ENCODE measurements at places on chromosomes 5 and 9.

DNA sequence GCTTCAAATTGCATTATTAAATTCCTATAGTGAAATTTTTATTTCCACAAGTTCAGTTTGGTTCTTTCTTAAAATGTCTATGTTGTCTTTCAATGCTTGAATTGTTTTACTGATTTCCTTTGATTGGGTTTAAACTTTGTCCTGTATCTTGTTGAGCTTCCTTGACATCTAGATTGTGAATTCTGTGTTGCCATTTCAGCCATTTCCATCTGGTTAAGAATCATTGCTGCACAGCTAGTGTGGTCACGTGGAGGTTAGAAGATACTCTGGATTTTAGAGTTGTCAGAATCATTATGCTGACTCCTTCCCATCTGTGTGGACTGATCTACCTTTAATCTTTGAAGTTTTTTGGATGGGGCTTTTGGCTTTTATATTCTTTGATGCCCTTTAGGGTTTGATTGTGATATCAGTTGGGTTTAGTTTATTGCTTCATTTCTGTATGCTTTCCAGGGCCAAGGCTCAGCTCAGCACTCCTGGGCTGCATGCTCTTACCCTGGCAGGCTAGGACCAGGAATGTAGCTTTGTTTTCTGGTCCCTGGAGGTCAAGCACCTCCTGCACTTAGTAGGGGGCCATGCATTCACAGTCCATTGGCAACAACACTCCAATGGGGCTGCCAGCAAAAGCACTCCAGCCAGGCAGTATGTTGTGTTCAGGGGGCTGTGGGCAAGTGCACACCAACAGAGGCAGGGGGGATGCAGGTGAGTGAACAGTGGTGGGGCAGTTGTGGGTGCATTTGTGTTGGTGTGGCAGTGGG, 141.4 kb downstream of the PRR16 start:
- no peak for DNase-seq

- no peak for DNase-seq
Measured at GRCh38 chr5:96412868-96413449, 20.1 kb downstream of the PCSK1 start.

- DNase-seq, result no peak
Measured at GRCh38 chr9:70382709-70383605, 31.5 kb downstream of the KLF9 start.

DNA sequence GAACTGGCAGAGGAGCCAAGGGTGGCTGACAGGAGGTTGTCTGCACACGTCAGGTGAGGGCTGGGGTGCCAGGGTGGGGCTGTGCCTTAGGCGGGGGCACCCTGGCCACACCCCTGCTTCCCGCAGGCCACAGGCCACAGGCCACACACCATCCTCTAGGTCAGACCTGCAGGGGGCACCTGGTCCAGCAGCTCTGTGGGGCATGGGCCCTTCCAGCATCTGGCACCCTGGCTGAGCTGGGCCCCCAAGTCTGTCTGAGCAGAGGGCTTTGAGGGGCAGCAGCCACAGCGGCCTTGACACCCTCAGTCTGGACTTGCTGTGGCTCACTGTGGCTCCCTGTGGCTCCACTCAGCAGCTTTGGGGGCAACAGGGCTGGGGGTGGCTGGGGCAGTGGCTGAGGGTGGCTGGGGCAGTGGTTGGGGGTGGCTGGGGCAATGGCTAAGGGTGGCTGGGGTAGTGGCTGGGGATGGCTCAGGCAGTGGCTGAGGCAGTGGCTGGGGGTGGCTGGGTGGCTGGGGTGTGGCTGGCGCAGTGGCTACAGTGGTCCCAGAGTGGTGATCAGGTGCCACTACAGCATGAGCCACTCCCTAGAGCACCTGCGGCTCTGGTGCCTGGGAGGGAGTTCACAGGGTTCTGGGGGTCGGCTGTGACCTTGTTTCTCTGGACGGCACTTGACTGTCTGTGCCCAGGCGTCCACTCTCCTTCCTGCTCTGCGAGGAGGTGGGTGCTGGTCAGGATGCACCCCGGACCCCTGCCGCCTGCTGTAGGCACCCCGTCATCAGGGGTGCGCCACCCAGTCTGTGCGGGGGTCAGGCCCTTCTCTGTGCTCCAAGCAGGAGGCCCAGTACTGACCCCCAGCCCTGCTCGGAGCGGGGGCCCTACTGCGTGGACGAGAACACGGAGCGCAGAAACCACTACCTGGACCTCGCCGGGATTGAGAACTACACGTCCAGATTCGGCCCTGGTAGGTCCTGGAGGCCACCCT, 27.1 kb downstream of the NKD2 start:
- no peak for DNase-seq

DNA sequence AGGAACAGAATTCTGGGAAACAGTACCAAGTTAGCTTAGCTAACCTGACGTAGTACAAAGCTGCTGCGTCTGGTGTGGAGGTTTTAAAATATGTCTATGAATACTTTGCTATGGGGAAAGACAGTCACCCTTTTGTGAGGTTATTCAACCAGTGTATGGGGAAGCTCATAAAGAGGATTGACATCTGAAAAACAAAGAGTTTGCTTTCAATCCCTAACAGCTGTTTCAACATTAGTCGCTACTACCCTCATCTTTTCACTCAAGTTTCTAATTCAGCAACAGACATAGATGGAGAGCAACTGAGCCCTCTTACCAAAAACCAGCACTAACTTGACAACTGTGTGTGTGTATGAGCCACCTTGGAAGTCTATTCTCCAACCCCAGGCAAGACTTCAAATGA, 7.8 kb upstream of the MSANTD3 start:
- no peak for DNase-seq

- no peak for DNase-seq
Measured at GRCh38 chr9:14314929-14315874, 1.3 kb upstream of the NFIB start.

GRCh38 chr5:178826216-178826615, 33.5 kb upstream of the ZNF354B start:
- DNase-seq, result no peak

- DNase-seq, result no peak
Measured at GRCh38 chr5:6379246-6379645, 899 bp upstream of the MED10 start.

- DNase-seq, result no peak
Measured at GRCh38 chr9:1414711-1415131, 364.6 kb downstream of the DMRT2 start.

DNA sequence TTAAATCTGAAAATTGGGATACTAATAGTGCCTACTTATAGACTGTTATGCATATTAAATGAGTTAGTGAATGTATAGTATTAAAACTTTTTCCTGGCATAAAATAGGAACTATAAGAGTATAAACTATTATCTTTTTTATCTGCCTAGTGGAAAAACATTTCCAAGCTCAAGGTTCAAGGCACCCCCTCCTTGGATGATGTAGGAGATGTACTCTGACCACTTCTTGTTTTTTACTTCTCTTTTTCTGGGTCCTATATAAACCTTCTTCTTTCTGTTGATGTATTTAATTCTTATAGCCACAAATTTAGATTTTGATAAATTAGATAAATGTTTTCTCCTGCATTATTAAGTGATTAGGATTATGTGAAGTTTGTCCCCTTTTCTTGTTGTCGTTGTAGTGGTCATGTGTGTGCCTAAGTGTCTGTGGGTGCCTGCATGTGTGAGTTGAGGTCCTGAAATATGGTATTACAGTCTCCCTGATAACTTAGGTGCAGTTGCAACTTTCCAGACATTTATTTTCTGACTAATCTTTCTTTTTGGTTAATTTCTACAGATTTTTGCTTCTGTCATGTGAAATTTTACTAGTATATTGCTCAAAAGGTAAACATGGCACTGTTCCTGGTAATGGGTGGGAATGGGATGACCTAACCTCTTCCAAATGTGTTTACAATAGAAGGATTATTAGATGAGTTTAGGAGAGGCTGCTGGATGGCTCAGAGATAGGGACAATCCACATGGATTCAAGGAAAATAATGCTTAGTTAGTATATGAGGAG, 160.8 kb upstream of the CDKN2B start:
- DNase-seq, result no peak

GRCh38 chr5:122040636-122041302, 37.3 kb downstream of the LOX start:
- DNase-seq, result no peak

- no peak for DNase-seq
Measured at GRCh38 chr5:77841616-77842015, 65.5 kb upstream of the TBCA start.

GRCh38 chr9:131348631-131349521, 45.0 kb upstream of the PRRC2B start:
- DNase-seq, result no peak

GRCh38 chr9:131279196-131279862, 3.0 kb upstream of the FAM78A start:
- no peak for DNase-seq

DNA sequence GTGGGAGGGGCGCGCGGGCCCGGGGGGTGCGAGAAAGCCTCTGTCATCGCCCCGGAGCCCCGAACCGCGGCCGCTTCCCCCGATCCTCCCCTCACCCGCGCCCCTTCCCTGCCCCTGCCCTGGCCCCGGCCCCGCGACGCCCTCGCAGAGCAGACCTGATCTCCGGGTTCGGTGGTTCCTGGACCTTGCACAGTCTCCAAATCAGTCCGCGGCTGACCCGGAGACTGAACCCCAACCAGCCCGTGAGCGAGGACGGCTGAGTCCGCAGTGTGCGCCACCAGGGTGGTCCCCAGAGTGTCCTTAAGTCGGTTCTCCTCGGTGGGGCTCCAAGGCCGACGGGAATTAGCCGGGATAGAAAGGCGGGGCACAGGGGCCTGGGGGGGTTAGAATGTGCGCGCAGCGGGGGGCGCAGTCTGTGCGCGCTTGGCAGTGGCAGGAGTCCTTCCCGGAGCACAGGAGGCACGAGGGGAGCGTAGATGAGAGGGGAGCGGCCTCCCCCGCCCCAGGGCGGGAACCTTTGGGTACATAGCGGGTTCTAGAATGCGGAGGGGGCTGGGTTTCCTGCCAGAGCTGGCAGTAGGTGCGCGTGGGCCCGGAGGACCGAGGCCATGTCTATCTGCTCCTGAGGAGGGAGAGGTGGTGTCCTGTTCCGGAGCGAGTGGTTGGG, 779 bp downstream of the PKN3 start:
- no peak for DNase-seq

DNA sequence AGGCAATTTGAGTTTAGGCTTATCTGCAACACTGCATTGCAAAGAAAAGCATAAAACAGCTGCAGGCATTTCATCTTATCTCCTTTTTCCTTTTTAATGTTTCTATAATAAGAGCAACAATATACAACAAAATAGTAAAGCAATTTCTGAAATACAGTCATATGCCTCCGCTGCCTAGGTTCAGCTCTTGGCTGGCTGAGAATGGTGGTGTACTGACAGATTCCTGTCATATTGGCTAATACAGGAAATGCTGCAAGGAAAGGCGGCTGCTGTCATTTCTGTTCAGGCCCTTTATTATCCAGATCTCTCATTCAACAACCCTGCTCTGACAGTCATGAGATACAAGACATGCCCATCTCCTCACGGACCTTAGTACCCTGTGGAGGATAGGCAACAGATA, 677.0 kb downstream of the TAF11L14 start:
- no peak for DNase-seq

- DNase-seq, result no peak
Measured at GRCh38 chr9:27664121-27664779, 91.0 kb upstream of the C9orf72 start.

DNA sequence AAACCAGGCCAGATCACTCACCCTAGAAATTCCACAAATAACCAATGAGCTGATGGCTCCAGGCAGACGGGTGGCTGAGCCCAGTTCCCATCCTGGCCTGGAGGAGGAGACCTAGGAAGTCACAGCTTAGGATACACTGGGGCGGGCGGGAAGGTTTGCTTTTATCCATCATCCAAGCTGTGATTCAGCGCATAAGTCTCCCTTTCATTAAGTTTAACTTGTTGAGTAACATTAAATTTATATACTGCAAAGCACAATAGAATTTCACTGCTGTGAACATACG, 55.7 kb downstream of the THBS4 start:
- no peak for DNase-seq

DNA sequence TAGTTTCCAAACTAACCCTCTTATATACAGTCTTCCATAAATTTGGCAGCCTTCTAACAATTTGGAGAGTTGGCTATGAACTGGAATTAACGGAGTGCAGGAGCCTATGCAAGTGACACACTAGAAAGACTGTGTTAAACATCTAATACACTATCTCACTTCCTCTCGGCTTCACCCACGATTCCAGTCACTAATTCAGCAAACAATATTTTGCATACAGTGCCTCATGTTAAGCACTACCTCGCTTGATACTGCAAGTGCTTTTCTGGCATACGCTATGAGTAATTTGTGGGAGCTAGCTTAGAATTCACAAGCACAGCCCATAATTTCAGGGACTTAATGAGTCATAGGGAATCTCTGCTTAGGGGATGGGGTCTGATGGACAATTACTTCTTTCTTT, 102.5 kb downstream of the ST8SIA4 start:
- DNase-seq, result no peak

DNA sequence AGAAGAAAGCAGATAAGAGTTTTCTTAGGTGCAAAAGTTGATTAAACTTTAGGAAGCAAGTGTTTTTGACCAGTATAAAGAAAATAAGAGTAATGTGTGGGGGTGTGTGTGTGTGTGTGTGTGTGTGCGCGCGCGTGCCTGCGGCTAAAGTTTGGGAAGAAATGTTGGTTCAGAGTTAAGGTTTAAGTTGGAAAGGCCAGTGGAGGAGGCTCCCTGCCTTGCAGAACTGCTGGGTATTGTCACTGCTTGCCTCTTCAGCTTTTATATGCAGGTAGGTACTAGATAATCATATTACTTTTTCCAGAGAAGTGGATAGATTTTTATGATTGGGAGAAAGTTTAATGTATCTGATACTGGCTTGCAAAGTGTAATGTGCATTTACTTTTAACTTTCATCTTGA, 2.0 kb downstream of the PIK3R1 start:
- no peak for DNase-seq

DNA sequence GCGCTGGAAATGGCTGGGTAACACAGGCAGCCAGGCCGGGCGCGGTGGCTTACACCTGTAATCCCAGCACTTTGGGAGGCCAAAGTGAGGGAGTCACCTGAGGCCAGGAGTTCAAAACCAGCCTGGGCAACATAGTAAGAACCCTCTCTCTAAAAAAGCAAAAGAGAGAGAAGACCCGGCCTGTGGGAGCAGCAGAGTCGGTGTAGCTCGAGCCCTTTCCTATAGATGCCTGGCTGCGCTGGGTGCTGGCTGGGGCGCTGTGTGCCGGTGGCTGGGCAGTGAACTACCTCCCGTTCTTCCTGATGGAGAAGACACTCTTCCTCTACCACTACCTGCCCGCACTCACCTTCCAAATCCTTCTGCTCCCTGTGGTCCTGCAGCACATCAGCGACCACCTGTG, 9.2 kb downstream of the UCK1 start:
- DNase-seq, result no peak

GRCh38 chr9:137851516-137852267, 25.9 kb upstream of the CACNA1B start:
- no peak for DNase-seq

GRCh38 chr9:92406477-92406876, 2.1 kb upstream of the OGN start:
- DNase-seq, result peak; percentile 58

DNA sequence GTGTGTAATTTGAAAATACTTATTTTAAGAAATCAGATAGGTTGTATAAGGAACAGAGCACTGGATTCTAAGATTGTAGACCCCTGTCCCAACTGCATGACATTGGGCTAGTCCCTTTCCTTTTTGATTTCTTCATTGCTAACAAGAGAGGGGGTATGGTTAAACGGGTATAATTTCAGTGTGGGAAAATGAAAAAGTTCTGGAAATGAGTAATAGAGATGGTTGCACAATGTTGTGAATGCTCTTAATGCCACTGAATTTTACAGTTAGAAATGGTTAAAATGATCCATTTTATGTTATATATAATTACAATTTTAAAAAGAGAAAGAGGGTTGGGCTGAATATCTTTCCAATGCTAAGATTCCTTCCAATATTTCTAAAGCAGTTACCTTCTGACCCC, 103.3 kb upstream of the LHFPL2 start:
- DNase-seq, result no peak

- DNase-seq, result no peak
Measured at GRCh38 chr9:129685220-129685932, 19.9 kb downstream of the PRRX2 start.
